Stromal cell of bone marrow (primary cell): ENCODE measurements at places on chromosomes 2 and 18.

GRCh38 chr18:70221156-70221914 lies 15.8 kb upstream of the RTTN start:
- DNase-seq = no peak

DNA sequence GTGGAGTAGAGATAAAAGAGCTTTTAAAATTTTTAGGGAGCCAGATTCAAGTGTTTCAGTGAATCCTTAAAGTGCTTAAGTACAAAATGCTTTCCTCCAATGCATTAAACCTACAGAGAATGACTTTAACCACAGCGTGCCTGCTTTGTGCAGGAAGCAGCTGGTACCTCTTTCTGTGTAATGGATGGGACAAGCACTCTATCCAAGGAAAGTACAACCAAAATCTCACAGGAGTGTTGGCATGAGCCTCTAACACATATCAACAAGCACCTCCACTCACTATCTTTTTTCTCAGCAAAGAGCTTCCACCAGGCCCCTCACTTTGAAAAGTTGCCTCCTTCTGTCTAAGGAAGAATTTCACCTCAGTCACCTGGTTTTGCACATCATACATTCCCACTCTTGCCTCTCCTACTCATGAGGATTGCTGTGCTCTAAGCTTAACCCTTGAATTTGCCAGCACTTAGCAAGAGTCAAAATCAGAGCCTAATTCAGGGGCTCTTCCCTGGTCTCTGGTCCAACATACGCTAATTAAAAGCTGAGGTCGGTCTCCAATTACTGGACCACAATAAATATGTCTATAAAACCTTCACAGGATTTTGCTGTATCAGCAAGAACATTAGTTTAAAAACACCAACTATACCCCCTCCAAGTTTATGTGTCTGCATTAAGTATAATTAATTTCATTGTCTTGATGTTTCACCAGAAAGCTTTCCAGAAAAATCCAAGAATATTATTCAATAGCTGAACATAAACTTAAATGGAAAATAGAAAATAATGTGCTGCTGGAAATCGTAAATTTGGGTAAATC lies 68.9 kb downstream of the ZNF521 start:
- DNase-seq = no peak

DNA sequence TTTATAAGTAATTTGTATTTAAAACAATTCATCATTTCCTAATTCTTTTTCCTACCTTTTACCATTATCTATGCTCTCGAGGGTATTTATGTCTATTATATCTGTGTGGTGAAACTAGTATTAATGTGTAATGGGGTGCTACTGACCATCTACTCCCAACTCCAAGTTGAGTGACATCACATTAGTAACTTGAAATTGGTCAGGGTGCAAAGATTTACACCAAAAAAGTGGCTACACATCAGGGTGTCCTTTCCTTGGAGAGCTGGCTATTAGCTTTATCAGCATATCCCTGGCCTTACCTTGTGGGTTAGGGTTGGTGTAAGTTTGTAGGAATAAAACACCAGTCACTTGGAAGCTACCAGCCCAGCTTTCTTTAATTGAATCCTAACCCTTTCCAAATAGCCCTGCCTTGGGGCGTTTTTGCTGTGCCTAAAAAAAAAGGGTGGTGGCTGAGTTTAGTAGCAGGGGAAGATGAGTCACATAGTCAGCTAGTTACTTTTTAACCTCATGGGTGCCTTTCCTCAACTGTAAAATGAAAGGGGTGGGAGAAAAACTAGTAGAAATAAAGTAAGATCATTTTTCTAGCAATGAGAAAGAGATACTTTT lies 14.0 kb downstream of the ANXA4 start:
- peak; percentile 78 for DNase-seq

DNA sequence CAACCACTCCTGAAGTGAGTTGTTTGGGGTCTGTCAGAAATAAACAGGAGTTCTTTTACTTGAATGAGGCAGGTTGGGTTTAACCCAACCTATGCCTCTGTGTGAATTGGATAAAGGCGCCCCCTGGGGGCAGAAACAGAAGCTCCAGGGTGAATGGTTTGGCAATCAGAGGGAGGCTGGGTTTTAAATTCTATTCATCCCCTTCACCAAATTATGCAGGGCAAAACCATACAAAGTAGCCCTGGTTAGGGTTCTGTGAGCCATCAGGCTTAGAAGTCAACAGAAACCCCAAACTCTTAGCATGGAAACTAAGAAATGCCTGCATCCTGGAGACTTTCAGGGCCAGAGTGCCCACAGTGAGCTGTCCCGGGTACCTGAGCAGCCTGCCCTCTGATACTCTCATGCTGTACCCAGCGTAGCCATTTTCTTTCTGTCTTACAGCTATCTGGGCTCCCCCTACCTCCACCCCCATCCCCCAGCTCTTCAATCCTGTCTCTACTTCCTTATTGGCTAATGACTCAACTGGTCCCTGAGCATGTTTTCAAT lies 241.5 kb downstream of the ICOS start:
- no peak for DNase-seq

- peak; percentile 34 for DNase-seq
Measured at GRCh38 chr2:55618275-55619055, 1.0 kb upstream of the PPP4R3B start.

GRCh38 chr2:236887953-236888793 lies 197.5 kb upstream of the COPS8 start:
- DNase-seq = no peak

- no peak for DNase-seq
Measured at GRCh38 chr2:157895531-157895930, 19.4 kb upstream of the ACVR1 start.

DNA sequence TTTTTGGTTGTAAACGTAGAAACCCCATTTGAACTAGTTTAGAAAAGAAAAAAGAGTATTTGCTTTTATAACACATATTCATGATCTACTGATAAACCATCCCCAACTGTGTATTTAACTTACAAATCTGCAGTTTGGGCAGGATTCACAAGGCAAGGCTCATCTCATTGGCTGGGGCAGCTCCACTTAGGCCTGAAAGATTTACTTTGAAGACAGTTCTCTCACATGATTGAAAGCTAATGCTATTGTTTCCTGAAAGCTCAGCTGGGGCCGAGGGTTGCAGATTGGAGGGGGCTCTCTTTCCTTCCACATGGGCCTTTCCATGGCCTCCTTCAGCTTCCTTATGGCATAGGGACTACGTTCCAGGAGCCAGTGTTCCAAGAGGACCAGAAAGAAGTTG lies 47.4 kb downstream of the ARHGAP15 start:
- no peak for DNase-seq
